ENCODE measurements at places on chromosomes 3 and 15.

GRCh38 chr15:31086344-31086743, 15.2 kb downstream of the TRPM1 start:
- no peak for DNase-seq

- no peak for DNase-seq
These were observed 130.8 kb downstream of the CPNE4 start for GRCh38 chr3:131903988-131904415.

DNA sequence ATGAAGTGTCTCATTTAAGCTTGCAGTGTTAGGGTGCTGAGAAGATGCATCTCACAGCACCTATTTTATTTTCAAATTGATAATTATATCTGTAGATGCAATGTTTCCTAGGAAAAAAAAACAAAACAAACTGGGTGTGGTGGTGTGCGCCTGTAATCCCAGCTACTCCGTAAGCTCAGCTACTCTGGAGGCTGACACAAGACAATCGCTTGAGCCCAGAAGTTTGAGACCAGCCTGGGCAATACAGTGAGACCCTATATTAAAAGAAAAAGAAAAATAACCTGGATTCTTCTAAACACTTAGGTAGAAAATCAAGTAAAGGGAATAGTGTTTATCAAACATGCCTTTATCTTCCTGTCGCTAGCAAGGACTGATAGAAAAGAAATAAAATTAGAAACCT, 1.9 kb downstream of the MINDY2 start:
- DNase-seq = no peak

GRCh38 chr3:87298111-87298718, 21.8 kb upstream of the POU1F1 start:
- peak; percentile 6 for DNase-seq

DNA sequence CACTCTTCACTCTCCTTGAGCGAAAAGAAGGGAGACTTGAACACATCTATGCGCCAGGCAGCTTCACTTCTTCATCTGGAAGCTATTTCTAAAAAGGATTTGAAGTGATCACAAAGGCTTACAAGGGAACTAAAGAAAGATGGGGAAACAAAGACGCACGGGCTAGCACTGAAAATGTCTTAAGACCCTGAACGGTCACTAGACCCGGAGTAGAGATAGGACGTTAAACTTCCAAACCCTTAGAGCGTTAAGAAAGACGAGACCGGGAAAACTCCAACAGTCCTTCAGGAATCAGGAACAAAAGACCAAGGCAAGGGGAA, 47.5 kb upstream of the EPHB3 start:
- DNase-seq = no peak

GRCh38 chr15:69881302-69881670, 216.4 kb downstream of the TLE3 start:
- DNase-seq = no peak

DNA sequence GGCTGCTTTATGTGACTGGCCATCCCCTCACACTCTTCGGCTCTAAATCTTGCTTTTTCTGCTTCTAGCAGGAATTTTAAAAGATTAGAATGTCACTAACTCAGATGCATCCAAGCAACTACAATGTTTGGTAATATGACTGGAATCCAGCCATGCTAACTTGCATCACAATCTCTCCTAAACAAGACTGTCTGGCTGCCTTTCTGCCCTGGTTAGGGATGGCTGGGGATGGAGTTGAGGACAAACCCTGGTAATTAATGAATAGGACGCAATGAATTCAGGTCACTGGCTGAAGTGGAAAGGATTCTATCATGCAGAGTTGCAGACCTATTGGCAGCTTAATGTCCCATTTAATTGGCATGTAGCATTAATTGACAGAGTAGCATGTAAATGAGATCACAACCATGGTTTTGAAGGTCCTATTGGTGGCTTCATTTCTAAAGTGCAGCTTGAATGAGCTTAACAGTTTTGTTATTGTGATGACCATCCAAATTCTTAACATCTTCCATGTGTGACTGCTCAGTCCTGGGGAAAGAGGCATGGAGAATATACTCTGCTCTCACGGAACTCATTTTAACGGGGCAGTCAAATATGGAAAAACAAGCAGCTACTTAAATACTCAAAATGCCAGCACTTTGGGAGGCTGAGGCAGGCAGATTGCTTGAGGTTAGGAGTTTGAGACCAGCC, 21.7 kb downstream of the NMNAT3 start:
- no peak for DNase-seq

GRCh38 chr15:89186803-89187202, 34.6 kb downstream of the RLBP1 start:
- DNase-seq = no peak

DNA sequence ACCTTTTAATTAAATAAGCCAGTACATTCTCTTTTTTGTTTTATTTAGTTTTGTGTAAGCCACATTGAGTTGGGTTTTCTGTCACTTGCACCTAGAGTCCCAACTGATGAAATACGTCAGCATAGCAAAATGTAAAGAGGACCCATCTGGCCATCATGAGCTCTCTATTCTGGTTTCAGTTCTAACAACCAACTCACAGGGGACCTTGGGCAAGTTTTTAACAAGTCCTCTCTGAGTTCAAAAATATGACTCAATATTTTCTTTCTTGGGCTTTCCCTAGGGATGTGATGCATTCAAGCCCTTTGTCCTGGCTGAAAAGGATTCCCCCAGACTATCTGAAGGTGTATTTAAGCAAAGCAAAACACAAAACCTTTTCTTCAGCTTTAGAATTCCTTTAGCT, 32.9 kb downstream of the PLCH1 start:
- no peak for DNase-seq

DNA sequence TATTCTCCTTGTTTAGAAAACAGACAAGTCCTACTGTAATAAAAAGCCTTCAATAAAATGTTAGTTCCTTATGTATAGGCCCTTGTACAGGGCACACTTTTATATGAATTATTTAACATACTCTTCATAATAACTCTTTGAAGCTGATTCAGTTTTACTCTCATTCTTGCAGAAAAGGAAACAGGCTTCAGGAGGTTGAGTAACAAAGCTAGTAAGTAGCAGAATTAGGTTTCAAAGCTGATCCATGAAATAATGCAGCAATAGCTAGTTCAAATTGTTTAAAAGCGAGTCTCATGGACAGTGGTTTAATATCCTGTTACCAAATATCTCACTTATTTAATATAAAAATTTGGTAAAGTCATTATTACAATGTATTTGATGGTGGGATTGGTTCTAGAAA, 25.0 kb downstream of the TCF12 start:
- DNase-seq = no peak

DNA sequence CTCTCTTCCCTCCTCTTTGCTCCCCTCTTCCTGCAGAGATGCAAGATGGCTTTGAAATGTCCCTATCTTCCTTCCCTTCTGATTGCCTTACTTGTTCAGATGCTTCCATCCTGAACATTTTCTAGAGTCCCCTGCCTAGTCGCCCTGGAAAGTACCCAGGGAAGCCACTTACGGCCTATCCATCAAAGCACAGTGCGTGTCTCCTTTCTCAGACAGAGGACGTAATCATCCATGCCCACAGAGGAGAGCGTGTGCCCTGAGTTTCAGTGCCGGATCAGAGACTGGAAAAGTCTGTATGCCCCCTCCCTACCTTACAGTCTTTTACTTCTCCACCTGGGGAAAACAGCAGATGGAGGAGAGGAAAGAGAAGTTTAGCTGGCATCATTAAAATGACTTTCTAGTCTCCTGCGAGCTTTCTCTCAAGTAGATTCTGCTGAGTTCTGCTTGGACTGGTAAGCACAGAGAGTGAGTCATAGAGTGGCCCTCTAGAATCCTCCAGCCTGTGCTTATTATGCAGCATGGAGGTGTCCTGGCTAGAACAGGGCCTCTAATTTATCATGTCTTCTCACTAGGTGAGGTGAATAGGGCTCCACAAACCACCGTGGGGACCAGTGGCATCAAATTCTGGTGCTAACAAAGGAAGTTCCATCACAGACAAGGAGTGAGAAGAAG, 114.6 kb downstream of the SLCO3A1 start:
- DNase-seq = no peak

DNA sequence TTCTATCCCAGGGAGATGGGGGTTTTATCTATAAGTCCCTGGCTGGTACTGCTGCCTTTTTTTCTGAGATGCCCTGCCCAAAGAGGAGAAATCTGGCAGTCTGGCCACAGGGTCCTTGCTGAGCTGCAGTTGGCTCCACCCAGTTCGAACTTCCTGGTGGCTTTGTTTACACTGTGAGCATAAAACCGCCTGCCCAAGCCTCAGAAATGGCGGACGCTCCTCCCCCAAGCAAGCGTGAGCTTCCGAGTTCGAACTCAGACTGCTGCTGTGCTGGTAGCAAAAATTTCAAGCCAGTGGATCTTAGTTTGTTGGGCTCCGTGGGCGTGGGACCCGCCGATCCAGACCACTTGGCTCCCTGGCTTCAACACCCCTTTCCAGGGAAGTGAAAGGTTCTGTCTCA, 126.8 kb upstream of the SUCLG2 start:
- no peak for DNase-seq

GRCh38 chr3:195104340-195104739, 166.6 kb downstream of the XXYLT1 start:
- no peak for DNase-seq
